ENCODE measurements at places on chromosomes 2 and 18.

GRCh38 chr2:1979569-1979968 is 235.3 kb upstream of the PXDN start:
- no peak for DNase-seq

DNA sequence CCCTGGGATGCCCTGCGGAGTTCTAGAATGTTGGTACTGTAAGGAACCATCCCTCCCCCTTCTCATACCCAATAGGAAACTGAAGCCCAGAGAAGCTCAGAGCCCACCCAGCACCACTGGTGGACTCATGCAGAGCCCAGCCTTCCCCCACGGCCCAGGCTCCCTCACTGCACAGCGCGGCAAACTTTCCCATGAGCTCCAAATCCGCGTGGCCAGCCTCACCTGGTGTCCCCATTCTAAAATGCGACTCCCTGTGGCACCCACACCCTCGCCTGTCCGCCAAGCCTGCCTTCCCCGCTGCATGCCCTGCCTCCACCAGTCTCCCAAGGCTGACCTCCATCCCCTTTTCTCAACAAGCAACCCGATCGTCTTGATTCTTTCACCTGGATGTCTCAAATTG is 51.1 kb downstream of the PTGR3 start:
- DNase-seq: no peak

DNA sequence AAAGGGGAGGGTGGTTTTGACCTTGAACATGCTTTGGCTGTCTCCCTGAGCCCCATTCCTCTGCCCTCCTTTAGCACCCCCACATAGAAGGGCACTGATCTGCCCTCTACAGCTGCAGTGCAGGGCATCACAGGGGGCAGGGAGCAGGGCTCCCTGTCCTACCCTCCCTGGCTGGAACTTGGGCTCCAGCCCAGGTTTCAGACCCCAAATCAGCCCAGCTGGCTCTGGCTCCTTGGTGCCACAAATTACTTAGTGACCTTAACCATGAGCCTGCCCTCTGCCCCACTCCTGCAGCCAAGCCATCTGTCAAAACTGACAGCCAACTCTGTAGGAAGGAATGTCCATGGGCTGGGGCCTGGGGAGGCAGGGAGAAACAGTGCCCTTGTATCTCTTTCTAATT is 105.6 kb downstream of the MAPK4 start:
- DNase-seq: no peak

GRCh38 chr2:157076526-157077161 is 180.9 kb upstream of the GALNT5 start:
- no peak for DNase-seq

DNA sequence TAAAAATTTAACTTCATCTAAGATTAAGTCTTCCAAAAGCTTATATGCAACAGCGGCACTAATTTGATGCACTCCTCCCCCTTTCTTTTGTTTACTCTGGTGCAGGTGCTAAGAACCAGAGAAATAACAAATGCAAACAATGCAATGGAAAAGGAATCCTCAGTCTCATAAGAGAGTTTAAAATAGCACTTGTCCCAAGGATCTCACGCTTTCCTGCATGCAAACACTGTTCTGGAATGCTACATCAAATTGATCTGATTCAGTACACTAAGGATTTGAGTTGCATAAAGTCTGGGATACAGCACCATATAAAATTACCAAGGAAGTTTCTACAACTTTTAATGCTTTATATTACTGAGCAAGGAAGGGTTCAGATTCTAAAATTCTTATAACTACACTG is 50.5 kb downstream of the SEPTIN10 start:
- DNase-seq: no peak

DNA sequence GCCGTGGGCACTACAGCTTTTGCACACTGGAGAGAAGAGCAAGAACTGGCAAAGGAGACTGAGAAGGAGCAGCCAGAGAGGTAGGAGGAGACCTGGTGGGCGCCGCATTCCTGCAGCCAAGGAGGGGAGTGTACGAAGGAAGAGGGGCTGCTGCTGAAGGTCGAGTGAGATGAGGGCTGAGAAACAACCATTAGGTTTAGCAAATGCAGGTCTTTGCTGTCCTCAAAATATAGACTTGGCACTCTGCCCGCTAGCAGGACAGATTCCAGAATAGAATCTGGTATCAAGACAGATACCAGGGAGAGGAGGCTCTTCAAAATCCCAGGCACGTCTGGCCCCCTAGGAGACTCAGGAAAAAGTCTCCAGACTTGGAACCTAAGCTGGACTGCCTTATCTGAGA is 83.0 kb downstream of the TGOLN2 start:
- DNase-seq: no peak

GRCh38 chr2:199624958-199625357 is 167.2 kb upstream of the SATB2 start:
- DNase-seq: no peak

- DNase-seq: no peak
Observed at GRCh38 chr2:207720517-207721187, 9.2 kb downstream of the CCNYL1 start.

DNA sequence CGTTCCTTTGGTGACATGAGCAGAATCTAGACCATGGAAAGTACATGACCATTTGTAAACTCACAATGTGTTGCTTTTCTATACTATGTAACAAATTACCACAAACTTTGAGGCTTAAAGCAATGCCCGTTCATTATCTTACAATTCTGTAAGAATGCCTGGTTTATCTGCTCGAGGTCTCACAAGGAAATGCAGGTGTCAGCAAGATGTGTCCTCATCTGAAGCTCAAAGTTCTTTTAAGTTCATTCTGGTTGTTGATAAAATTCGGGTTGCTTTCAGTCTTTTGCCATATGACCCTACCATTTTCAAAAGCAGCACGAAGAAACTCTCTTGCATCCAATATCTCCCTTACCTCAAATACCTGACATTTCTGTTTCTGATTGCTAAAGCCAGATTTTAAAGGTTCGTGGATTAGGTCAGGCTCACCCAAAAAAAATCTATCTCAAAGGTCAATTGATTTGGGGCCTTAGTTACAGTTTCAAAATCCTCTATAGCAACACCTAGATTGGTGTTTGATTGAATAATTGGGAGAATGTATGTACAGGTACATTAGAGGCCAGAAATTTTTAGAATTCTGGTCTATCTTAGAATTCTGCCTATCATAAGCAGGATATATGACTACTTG is 125.9 kb downstream of the TMEM131 start:
- no peak for DNase-seq

- DNase-seq: no peak
Observed at GRCh38 chr2:173232956-173233744, 121.5 kb upstream of the CDCA7 start.

GRCh38 chr2:236396818-236397350 is 132.7 kb upstream of the ASB18 start:
- DNase-seq: no peak

GRCh38 chr2:57453945-57454344 is 592.7 kb upstream of the VRK2 start:
- no peak for DNase-seq

DNA sequence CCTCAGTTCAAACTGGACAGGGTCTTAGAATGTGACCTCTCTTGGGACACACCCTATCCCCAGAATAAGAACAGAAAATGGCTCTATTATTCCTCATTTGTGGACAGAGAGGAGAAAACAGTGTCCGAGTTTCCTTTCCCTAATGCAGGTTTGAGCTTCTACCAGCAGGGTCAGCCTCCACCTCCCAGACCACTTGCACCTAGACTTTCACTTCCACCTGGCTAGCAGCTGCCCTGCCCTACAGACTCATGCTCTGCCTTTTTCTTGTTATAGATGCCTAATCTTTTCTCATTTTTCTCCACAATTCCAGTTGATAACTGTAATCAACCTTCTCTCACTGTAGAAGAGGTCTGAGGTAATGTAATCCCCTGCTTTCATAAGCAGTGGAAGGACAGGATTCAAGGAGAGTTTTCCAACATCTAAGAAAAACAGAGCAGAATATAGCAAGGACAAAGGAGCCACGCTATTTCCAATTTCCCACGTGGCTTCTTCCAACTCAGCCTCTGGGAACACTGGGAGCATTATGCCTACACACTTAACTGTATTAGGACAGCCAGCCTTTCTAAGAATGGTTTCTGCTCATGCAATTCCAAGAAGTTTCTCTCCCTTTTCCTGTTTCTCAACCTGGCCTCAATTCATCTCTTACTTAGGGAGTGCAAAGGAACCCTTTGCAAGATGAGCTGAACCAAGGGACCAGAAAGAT is 239.8 kb downstream of the BCL11A start:
- DNase-seq: no peak

DNA sequence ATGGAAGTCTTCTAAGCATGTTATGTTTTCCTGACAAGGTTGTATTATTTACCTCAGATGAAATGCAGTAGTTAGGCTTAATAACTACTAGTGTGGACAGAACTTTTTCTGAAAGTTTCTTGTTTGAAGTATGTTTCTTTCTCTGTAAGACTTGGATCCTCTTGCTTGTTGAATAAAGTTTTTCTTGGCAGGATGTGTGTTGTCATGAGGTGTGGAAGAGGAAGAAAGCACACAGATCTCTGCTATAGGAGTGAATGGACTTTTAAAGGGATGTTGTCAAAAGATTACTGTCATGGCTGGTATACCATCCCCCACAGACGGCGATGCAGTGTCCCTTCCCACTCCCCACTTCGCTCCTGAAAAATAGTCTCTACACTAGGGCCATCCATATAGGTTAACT is 2.6 kb downstream of the CAB39 start:
- DNase-seq: no peak

- no peak for DNase-seq
Observed at GRCh38 chr2:126823951-126824350, 74.7 kb upstream of the TEX51 start.

DNA sequence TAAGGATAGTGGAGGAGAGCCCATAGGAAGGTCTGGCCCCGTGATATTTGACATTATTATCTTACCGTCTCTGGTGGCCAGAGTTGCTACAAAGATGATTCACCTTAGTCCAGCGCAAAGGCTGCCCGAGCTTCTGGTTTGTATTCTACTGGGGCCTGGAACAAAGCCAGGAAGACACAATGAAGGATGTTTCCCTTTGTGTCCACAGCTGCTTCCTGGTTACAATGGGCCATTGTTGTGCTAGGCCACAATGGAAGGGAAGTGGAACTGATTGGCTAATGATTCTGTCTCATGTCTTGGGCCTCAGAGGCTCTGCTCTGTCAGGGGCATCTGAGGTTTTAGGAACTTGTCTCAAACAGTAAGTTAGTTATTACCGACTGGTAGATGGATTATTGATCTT is 132.2 kb downstream of the TDRD15 start:
- no peak for DNase-seq

DNA sequence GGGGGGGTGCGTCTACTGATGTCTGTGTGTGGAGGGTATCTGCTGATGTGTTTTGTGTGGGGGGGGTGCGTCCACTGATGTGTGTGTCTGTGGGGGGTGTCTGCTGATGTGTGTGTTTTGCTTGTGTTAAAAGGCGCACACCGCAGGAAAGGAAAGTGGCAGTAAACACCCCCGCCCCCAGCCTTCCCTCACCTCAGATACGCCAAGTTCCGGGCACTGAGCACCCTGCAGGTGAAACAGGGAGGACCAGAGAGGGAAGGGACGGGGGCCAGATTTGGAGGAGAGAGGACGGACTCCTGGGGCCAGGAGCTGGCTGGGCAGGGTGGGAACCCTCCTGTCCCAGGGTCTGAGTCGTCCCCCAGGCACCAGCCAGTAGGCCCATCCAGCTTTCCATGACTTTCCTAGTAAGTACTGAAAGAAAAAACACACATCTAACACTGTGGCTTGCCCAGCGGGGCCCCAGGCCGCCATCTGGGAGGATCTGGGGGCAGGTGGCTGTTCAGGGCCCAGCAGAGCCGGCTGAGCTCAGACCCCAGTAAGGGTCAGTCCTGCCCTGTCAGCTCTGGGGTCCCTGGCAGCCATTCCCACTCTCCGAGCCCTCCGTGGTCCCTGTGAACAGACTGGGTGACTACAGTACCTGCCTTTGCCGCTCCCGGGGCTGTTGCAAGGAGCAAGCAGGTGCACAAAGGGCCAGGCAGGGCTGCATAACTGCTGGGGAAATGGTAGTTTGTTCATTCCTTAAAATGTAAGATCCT is 126.9 kb downstream of the NFATC1 start:
- DNase-seq: no peak

GRCh38 chr2:183163821-183164649 is 39.8 kb downstream of the NUP35 start:
- DNase-seq: no peak

DNA sequence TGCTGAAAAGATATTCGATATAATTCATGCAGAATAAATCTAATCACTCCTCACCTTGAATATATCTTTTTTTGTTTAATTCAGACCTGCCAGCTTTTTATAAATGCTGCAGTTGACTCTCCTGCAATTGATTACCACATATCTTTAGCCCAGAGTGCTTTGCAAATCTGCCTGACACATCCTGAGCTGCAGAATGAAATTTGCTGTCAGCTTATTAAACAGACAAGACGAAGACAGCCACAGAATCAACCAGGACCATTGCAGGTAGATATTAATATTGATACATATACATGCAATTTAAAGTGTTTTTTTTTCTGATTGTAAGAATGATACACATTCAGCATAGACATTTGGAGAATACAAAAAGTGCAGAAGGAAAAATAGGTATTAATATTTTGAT is 35.6 kb upstream of the DYNC2LI1 start:
- DNase-seq: no peak

- DNase-seq: no peak
Observed at GRCh38 chr2:45845566-45845965, 194.1 kb downstream of the PRKCE start.

DNA sequence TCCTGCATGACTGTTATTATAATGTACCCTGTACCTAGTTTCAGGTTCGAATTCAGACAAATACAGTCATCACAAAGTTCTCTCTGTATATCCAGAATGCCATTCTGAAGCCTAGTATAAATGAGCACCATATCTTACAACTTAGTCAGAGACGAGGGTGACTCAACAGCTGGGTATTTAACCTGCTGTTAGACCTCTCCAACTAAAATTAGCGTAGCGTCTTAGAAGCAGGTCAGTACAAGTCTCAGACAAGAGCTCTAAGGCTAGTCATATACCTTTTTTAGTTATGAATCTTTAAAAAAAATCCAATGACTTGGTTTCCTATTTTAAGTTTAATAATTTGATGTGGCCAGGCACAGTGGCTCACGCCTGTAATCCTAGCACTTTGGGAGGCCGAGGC is 74.1 kb downstream of the CABYR start:
- no peak for DNase-seq

DNA sequence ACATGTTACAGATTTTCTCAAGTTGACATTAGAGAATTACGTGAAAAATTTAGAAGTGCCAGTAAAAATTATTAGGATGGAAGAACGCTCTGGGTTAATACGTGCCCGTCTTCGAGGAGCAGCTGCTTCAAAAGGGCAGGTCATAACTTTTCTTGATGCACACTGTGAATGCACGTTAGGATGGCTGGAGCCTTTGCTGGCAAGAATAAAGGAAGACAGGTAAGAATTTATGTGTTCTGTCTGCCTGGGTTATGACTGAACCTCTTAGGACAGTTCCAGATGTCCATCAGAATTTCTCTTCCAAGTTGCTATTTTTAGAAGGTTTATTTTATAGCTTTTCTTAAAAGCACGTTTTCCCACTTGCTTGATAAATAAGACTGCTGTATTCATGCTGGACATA is 371.0 kb downstream of the GALNT13 start:
- DNase-seq: no peak

GRCh38 chr18:31225668-31226067 is 63.0 kb upstream of the DSC1 start:
- no peak for DNase-seq

GRCh38 chr2:225318440-225318839 is 81.1 kb upstream of the NYAP2 start:
- DNase-seq: no peak

- DNase-seq: no peak
Observed at GRCh38 chr2:176124110-176124946, 1.8 kb downstream of the HOXD9 start.

Data from GOT3 (cell line).